ENCODE measurements at places on chromosomes 7 and 10. TPM values are rescaled to one million over a fixed set of nuclear protein-coding genes. Genes with fewer than 3 reads are reported as not detected.

DNA sequence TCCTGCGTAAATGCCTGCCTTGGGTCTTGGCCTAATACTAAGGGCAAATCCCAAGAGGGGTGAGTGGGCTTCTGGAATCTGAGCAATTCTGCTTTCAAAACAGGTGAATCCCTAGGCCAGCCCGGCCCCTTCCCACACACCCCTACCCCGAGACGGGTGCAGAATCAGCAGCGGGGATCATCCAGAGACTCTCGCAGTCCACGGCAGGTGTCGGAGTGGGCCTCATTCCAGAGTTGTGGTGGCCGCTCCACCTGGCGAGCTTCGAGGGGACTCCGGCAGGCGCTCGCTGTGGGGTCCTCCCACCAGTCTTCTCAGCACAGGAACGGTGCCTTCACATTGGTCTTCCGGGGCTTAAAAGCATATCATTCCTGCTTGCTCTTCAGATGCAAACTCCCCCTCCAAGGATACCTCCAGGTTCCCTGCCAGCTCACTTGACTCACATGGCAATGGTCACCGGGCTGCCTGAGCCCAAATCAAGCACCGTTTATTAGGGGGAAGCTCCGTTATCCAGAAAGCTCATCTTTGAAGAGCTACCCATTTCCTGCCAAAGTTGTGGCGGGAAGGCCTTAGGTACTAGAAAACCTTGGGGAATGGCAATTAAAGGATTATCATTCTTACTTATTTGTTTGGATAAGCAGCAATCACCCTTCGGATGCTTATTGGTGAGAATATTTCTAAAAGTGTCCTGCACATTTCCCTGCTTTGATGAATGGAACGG lies 67.6 kb downstream of the PRKAG2 start:
- no peaks in the 10 kb centered on the region for H3K36me3 ChIP-seq
- H3K4me1 ChIP-seq = no peaks in the 10 kb centered on the region
- no peak overlapping the region for H3K27ac ChIP-seq
- no peak overlapping the region for H3K4me3 ChIP-seq
- DNase-seq = no peak
- H3K27me3 ChIP-seq = no peaks in the 10 kb centered on the region

DNA sequence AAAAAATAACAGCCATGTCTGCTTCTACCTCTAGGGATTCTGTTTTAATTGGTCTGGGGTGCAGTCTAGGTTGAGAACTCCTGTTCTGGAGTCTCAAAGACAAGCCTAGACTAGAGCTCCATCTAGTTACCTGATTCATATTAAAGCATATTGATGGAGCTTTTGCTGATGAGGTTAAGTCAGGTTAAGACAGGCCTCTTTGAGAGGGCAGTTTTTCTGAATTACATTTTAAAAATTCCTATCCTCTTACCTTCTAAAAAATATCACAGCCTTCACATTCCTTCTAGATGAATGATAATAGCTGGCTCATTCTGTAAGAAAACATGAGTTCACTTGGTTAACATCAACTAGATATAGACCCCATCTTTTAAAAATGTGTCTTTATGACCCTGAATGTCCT lies 28.9 kb downstream of the MGAM start:
- H3K4me1 ChIP-seq = no peaks in the 10 kb centered on the region
- no peaks in the 10 kb centered on the region for H3K36me3 ChIP-seq
- no peak overlapping the region for H3K4me3 ChIP-seq
- no peaks in the 10 kb centered on the region for H3K27me3 ChIP-seq
- no peak for DNase-seq

DNA sequence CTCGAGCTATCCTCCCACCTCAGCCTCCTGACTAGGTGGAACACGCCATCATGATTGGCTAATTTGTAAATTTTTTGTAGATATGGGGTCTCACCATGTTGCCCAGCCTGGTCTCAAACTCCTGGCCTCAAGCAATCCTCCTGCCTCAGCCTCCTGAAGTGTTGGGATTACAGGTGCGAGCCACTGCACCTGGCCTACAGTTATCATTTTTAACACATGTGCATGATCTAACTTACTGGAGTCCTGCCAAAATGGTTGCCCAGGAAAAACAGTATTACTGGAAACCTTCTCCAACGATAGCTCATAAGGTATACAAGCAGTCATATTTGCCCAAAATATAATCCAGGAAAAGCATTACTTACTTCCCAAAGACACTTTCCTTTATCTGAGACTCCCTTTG lies 20.2 kb downstream of the MRPL32 start:
- no peaks in the 10 kb centered on the region for H3K4me1 ChIP-seq
- H3K36me3 ChIP-seq = no peaks in the 10 kb centered on the region
- H3K4me3 ChIP-seq = no peak overlapping the region
- no peaks in the 10 kb centered on the region for H3K27me3 ChIP-seq

- DNase-seq = no peak
- H3K27ac ChIP-seq = peak overlapping the region; percentile 95
- H3K4me1 ChIP-seq = peaks cover 38% of the 10 kb centered on the region
- H3K27me3 ChIP-seq = no peaks in the 10 kb centered on the region
These were observed 767 bp downstream of the EIF4EBP2 start for GRCh38 chr10:70404787-70405036.

DNA sequence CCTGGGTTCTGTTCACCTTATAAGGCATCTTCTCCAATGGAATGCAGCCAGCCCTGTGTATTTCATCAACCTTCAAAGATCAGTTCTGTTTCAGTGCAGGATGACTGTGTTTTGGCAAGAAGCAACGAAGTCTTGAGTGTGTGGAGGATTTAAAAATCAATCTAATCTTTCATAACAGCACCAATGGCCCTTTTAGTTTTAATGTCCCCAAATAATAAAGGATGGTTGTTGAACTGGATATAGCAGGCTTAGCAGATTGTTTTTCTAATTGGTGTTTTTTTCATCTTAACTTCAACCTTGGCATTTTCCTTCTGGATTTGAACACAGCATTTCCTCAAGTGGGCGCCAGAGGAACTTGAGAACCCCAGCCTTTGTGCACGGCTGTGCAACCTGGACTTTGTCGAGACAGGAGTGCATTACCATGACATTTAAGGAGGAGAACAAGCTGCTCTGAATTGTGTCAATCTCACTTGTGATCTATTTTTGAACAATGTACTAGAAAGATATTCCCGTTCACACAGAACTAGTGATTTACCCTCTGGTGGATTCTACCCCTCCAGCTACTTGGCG lies 313.3 kb upstream of the AKR1E2 start:
- H3K4me1 ChIP-seq = no peaks in the 10 kb centered on the region
- no peaks in the 10 kb centered on the region for H3K36me3 ChIP-seq
- DNase-seq = no peak
- no peak overlapping the region for H3K27ac ChIP-seq
- no peak overlapping the region for H3K4me3 ChIP-seq

The EBLN1 gene
- total RNA-seq = not detected

The RHOBTB1 gene
- total RNA-seq = 11.0 TPM
